HL-60 (cell line): ENCODE measurements at places on chromosomes 12 and 14.

DNA sequence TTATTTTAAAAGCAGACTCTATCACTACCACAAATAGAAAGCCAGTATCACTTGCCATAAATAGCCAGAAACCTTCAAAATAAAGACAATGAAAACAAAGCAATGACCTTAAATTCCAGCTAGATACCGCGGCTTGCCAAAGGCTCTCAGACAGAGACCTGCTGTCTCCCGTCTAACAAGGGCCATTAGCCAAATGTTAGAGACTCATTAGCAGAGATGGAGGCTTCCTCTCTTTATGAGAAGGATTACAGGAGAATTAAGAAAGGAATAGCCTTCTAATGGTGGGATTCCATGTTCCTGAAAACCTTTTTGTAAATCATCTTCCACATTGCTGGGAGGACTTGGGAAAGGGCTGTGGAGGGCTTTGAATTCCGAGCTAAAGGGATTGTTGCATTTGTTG is 206.7 kb downstream of the AACS start:
- DNase-seq = no peak

- no peak for DNase-seq
These were observed 114.4 kb downstream of the PRKCH start for GRCh38 chr14:61435563-61436337.

DNA sequence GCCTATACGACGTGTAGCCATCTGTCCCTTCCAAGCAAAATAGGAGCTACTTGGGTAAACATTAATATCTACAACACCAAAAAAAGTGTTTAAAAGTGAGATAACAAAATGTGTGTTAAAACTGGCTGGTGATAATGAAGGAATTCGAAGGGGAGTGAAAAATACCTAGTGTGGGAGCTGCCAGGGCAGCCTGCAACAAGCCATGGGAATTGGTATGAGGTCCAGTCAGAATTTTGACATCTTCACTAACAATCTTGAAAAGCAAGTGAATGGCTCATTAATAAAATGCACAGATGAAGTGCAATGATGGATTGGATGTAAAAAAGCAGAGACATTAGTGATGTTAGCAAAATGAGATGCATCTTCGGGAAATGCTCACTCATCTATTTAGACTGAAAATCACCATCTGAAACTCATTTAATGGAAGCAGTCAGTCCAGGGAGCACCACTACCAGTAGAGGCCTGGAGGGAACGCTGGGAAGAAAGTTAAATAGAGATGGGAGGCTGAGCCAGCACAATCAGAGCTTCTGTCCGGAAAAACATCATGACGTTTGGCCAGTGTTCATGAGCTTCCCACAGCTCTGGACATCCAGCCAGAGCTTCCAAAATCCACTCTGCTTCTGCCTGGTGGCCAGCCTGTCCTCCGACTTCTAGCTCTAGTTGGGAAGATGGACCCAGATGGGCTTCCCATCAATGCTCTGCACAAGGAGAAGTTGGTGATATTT is 405.0 kb upstream of the TMTC1 start:
- DNase-seq = no peak

- no peak for DNase-seq
These were observed 25.0 kb downstream of the MFAP5 start for GRCh38 chr12:8637666-8638065.

DNA sequence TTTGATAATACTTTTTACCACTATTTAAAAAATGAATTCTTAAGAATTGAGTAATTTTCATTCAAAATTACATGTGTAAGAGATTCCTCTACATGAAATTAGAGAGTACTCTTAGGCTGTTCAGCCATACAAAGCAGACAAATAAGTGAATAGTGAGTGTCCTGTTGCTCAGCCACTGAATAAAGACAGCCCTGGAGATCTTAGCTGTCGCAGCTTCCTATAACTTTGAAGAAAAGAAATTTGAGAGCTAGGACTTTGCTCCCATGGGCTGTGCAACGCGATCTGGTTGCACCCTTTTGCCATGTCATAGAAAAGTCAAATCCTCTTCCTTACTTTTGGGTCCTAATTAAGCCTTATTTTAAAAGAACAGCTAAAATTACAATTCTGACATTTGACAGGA is 40.9 kb upstream of the LRIG3 start:
- DNase-seq = no peak

GRCh38 chr12:112175361-112176155 is 50.2 kb downstream of the TRAFD1 start:
- DNase-seq = no peak
